Kidney capillary endothelial cell (primary cell): ENCODE measurements at places on chromosomes 13 and 19.

DNA sequence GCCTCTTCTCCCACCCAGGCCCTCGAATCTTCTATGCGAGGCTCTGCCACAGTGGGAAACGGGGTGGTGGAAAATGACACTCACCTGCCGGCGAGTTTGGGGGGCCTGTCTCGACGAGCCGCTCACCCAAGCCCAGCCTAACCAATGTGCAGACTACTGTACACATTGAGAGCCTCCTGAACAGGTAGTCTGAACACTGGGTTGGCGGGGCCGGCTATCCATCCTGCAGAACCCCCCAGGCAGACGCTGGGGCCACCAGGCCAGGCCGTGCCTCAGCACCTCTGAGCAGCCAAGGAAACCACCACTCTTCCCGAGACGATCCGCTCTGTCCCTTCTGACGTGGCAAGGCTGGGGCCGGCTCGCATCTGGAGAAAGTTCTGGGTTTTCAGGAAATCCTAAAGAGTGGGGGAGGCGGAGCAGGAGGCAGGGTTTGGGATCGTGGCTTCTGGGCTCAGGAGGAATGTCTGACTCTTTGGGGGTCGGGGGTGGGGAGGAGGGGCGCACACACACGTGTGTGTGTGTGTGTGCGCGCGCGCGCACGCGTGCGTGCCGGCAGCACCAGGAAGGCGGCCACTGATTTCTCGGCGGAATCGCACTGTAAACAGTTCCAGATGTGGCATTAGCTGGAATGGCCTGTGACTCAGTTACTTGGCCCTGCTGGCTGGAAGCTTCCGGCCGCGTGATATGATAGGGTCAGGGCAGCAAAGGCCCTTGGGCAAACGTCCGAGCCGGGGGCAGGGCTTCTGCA is 18.5 kb downstream of the TMED1 start:
- no peak for DNase-seq

GRCh38 chr13:29081697-29082440 is 261.7 kb downstream of the MTUS2 start:
- no peak for DNase-seq

DNA sequence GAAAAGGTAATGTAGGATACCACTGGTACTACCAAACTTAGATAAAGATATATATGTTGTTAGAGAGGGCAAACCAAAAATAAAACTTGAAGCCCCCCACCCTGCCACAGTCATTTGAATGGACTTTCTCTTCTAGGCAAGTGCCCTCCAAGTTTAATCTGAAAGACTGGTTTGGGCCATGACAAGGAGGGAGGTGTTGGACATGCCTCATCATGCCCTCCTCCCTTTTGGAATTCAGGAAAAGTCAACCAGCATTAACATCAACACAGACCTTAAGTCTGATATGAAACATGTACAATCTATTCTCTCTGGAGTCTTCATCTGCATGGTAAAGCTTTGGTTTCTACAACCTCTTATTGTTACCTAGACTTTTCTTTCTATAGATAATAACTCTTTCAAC is 46.3 kb upstream of the GPR12 start:
- no peak for DNase-seq

- DNase-seq: no peak
These were observed 4.5 kb downstream of the ABHD17A start for GRCh38 chr19:1880611-1881392.

DNA sequence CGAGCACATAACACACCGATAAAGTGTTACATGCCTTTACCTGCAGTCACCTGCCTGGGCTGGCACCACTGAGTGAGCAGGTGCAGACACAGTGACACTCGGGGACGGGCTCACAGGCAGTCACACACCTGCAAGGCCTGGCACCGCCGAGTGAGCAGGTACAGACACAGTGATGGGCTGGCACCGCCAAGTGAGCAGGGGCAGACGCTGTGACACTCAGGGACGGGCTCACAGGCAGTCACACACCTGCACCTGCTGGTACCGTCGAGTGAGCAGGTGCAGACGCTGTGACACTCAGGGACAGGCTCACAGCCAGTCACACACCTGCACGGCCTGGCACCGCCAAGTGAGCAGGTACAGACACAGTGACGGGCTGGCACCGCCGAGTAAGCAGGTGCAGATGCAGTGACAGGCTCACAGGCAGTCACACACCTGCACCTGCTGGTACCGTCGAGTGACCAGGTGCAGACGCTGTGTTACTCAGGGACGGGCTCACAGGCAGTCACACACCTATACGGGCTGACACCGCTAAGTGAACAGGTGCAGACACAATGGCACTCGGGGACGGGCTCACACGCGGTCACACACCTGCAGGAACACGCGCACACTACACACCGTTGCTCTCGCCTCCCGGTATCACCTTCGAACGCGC is 470 bp downstream of the ZNF835 start:
- DNase-seq: no peak

DNA sequence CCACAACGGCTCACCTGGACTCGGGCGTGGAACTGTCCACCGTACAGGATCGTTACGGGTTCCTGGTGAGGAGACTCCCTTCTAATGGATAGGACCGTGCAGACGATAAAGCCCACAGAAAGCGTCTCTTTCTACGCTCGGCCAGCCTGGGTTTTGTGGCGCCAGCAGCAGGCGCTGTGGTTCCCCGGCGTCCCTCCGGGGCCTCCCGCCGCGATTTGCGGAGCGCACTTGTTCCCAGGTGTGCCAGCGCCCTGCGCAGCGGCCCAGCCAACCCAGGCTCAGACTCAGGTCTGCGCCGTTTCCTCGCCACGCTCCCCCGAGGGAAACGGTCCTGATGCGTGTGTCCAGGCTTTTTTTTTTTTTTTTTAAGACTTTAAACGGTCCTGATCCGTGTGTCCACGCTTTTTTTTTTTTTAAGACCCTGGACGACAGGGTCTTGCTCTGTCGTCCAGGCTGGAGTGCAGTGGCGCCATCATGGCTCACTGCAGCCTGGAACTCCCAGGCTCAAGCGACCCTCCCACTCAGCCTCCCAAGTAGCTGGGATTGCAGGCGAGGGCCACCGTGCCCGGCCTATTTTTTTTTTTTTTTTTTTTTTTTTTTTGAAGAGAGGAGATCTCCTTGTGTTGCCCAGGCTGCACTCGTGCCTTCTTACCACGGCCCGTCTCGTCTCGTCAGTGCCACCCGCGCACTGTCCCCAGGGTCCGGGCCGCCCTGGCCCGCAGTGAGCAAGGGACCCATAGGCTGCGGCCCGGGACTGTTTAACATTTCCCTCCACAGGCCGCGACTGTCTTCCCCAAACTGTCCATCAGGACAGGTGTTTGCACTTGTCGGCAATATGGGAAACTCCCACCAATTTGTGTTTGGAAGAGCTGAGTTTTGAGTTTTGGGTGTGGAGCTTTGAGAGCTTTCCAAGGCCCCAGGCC is 23.8 kb downstream of the GJA3 start:
- no peak for DNase-seq

DNA sequence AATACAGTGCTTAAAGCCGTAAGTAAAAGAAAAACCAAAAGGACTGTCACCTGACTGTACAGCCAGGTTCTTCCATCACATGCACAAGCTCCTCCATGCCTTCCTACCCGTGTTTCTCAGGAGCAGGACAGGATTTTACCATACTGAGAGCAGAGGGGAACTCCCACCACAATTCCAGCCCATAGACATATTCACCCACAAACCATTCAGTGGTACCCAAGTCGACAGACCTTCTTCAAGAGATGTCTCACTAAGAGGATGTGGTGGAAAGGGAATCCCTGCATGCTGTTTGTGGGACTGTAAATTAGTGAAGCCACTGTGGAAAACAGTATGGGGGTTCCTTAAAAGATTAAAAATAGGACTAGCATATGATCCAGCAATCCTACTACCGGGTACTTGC is 66.9 kb upstream of the DOCK9 start:
- DNase-seq: no peak

- DNase-seq: no peak
These were observed 5.1 kb downstream of the CRX start for GRCh38 chr19:47826800-47827199.

- DNase-seq: no peak
These were observed 299.3 kb downstream of the NDFIP2 start for GRCh38 chr13:79780240-79780639.

GRCh38 chr13:90531744-90532143 is 815.7 kb upstream of the MIR17HG start:
- DNase-seq: no peak

- no peak for DNase-seq
These were observed 356.4 kb upstream of the TSHZ3 start for GRCh38 chr19:31705656-31706055.

DNA sequence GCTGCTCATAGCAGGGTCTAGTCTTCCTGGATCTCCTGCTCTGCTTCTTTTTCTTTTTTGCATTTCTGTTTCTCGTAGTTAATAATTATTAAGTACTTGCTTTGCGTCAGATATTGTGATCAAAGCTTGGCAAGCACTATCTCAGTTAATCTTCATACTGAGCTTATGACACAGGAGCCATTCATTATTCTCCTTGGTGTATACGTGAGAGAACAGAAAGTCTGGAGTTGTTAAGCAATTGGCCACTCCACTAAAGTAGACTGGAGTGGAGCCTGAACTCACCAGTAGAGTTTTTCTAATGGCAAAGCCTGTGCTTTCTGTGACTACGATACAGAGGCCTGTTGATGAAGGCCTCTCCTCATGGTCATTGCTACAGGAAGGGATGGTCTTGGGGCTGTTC is 285.9 kb downstream of the RFC3 start:
- DNase-seq: no peak

DNA sequence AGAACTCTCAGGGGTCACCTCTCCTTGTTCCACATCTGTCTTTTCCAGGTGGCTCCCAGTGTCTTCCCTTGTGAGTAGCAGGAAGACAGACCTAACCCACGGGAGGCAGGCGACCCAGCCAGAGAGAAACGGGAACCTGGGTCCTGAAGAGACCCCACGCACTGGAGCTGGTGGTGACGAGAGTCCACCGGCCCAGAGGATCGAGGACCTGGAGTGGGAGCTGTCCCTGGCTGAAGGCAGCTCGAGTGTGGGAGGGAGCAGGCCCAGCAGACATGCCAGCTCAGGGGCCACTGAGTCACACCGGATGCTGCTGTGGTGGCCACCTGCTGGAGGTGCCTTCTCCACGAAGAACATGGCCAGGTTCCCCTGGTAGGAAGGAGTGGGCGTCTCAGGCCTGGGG is 66.5 kb upstream of the ATP12A start:
- DNase-seq: no peak

GRCh38 chr19:46564701-46565100 is 36.4 kb upstream of the CALM3 start:
- DNase-seq: no peak

- no peak for DNase-seq
These were observed 56.8 kb downstream of the KLF12 start for GRCh38 chr13:74077375-74077774.

DNA sequence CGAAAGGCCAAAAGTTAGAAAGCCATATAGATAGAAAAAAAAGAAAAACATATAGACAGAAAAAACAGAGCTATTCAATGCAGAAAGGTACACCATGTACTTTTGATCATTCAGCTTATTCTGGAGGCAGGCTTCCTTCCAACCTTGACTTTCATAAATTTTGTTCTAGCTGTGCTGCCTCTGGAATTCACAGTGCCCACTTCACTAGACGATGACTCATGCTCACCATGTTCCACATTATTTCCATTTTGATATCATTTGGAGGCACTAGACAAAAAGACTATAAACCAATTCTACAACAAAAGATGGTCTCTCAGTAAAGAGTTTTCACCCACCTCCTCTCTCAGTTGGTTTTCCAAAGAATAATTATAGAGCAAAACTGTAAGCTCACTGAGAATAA is 229.0 kb upstream of the IPO5 start:
- no peak for DNase-seq

DNA sequence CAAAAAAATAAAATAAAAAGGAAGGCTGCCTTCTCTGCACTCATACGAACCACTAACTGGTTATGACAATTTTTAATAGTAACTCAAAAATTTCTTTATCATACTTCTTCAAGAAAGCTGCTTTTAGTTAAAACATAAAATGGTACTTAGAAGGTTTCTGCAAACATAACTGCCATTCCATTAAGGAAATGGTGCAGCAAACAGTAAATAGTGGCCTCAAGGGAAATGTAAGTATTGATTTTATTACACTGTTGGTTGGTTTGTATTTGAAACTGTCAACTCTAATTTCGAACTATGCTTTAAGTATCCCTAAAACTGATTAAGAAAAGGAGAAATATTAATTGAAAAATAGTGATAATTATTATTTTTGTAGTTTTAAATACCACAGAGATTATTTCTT is 278.0 kb downstream of the DACH1 start:
- DNase-seq: no peak

DNA sequence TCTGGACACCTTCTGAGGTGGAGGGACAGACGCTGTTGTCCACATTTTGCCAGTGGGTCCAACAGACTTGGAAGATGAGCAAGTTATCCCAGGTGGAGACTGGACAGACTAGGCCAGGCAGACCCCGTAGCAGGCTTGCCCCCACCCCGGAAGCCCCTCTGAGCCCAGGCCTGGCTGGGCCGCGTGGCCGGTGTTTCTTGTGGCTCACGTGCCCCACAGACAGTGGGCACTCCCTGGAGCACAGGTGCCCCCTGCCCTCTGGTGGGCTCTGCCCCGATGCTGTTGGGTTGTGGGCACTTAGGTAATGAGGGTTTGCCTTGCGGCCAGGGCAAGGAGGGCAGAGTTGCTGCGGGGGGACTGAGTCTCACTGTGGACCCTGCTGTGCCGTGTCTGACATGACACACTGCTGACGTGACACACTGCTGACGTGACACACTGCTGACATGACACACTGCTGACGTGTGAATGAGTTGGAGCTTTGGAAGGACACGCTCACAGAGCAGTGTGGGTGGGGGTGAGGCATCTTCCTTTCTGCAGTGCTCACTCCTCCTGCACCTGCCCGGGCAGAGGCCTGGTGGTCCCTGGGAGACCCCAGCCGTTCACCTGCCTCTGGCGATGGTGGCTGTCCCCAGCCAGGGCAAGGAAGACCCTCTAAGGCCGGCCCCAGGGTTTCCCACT is 25.1 kb downstream of the DOT1L start:
- DNase-seq: no peak

- DNase-seq: no peak
These were observed 18.5 kb downstream of the CYP2A6 start for GRCh38 chr19:40831502-40832430.

DNA sequence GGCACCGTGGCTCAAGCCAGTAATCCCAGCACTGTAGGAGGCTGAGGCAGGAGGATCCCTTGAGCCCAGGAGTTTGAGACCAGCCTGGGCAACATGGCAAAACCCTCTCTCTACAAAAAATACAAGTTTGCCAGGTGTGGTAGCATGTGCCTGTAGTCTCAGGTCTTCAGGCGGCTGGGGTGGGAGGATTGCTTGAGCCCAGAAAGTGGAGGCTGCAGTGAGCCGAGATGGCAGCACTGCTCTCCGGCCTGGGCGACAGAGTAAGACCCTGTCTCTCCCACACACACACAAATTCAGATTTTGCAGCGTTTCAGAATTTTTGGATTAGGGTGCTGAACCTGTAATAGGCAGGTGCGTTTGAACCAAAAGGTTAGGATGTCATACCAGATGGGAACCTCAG is 2.2 kb downstream of the RPS11 start:
- DNase-seq: no peak

- DNase-seq: no peak
These were observed 723.2 kb downstream of the PCDH9 start for GRCh38 chr13:66506979-66507378.

GRCh38 chr13:24683838-24684599 is 3.8 kb downstream of the ATP12A start:
- peak; percentile 50 for DNase-seq

- DNase-seq: no peak
These were observed 263.5 kb downstream of the GPC5 start for GRCh38 chr13:91661692-91662490.
